H9 (cell line): ENCODE measurements at places on chromosomes 7 and 10. TPM values are rescaled to one million over a fixed set of nuclear protein-coding genes. Genes with fewer than 3 reads are reported as not detected.

DNA sequence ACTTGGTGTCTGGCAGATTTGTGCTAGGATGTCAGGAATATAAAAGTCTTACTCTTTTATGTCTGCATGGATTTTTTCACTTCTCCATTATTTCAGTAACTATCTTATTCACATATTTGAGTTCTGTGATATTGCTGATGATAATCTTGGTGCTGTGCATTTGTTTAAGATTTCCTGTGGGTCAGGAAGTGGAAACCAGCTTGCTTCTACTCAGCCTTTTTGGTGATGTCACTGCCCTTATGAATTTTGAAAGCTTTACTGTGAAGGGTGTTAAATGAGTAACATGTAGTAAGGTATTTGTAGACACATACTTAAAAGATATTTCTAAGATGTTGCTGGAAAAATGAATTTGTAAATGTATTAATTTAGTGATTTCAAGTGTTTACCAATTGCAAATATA lies 69.5 kb upstream of the VOPP1 start:
- no peak overlapping the region for H3K27ac ChIP-seq

STOX1 gene
- total RNA-seq = 5.8 and 5.9 TPM in 2 replicates

CALML5 gene
- not detected in 2 replicates for total RNA-seq

APBB1IP gene
- not detected in 2 replicates for total RNA-seq

SSC4D gene
- total RNA-seq = 14.8 and 16.4 TPM in 2 replicates
